ENCODE measurements at places on chromosomes 16 and 17.

GRCh38 chr16:64013856-64014255 is 1108.0 kb downstream of the CDH11 start:
- DNase-seq: no peak

- no peak for DNase-seq
These were observed 4.5 kb upstream of the ACSF2 start for GRCh38 chr17:50421308-50422051.

- DNase-seq: no peak
These were observed 2.9 kb downstream of the VEZF1 start for GRCh38 chr17:57984936-57985674.

DNA sequence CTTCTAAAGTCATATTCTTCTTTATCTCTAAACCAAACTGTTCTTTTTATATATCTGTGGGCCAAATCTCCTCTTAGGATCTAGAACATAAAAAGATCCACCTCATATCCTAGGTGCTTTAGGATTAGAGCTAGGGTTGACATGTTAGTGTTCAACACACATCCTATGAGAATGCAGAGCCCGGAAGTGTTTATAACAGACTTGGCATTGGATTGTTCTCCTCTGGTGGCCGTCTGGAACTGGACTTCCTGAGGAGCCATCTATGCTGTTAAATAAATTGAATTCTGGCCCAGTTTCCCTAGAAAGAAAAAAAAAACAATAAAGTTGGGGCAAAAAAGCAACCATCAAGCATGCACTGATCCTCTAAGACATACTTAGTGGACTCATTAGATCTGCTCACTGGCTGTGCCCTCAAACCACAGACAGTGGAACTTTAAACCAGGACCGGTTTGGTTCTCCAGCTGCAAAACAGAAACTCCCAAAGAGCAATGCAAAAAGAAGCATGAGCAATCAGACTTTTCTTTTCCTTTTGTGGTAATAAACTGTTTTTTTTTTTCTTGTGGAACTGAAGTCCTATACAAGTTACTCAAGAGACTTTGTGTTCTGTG is 182.5 kb downstream of the ZNF18 start:
- no peak for DNase-seq

- DNase-seq: no peak
These were observed 340.1 kb downstream of the ABCC12 start for GRCh38 chr16:47815655-47816054.

- DNase-seq: peak; percentile 73
These were observed at the start of gene HLF for GRCh38 chr17:55264645-55265298. Gene HLF, plus strand, starts transcription at chr17:55264960. Its CDS starts 525 bp downstream, at chr17:55265485.
